Omental fat pad (tissue), 4 donors: ENCODE measurements at places on chromosomes 13 and 19.

GRCh38 chr19:1756705-1757465, 3.6 kb downstream of the ONECUT3 start:
- no peak for DNase-seq

DNA sequence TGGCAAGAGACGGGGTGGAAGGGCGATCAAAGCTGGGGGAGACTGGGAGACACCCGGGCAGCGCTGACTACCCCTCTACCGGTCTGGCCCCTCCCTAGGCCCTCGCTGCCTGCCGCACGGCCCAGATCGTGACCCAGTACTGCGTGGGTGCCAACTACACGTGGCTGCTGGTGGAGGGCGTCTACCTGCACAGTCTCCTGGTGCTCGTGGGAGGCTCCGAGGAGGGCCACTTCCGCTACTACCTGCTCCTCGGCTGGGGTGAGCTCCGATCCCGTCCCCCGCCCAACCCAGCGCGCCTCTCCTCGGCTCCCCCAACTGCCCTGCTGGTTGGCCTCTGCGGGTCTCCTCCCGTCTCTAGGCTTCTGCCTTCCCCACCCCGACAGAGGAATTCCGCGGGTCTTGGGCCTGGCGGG, 8.8 kb downstream of the GIPR start:
- no peak for DNase-seq

GRCh38 chr19:35753634-35754369, 3.0 kb downstream of the HSPB6 start:
- no peak for DNase-seq

DNA sequence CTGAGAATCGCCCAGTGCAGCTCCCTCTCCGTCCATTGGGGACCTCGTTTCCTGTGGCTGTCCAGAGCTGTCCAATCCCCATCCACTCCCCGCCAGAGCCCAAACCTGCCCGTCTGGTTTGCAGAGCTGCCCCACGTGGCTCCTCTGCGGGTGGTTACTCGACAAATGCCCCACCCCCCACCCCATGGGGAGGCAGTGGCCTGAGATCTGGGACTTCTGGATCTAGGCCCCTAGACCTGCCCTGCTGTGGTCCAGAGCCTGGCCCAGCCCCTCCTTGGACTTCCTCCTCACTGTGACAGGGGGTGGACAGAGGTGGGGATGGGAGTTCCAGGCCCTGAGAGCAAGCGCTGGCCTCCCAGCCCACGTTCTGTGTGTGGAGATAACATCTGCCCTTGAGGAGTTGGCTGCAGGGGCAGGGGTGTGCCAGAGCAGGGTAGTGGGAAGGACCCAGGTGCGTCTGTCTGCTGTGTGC, 29.1 kb downstream of the PAK4 start:
- no peak for DNase-seq
